Glomerular endothelial cell (primary cell): ENCODE measurements at places on chromosomes 5 and 9. TPM values are rescaled to one million over a fixed set of nuclear protein-coding genes. Genes with fewer than 3 reads are reported as not detected.

Gene PCDHGB1
- total RNA-seq = 0.82 and 2.3 TPM in 2 replicates

- DNase-seq = no peak
Measured at GRCh38 chr9:131799177-131799823, 59.4 kb upstream of the RAPGEF1 start.

Gene TUT7
- 23.8 and 31.1 TPM in 2 replicates for total RNA-seq

- DNase-seq = no peak
Measured at GRCh38 chr5:15555176-15555575, 55.2 kb downstream of the FBXL7 start.

Gene THOC3
- total RNA-seq = 56.9 and 60.3 TPM in 2 replicates

DNA sequence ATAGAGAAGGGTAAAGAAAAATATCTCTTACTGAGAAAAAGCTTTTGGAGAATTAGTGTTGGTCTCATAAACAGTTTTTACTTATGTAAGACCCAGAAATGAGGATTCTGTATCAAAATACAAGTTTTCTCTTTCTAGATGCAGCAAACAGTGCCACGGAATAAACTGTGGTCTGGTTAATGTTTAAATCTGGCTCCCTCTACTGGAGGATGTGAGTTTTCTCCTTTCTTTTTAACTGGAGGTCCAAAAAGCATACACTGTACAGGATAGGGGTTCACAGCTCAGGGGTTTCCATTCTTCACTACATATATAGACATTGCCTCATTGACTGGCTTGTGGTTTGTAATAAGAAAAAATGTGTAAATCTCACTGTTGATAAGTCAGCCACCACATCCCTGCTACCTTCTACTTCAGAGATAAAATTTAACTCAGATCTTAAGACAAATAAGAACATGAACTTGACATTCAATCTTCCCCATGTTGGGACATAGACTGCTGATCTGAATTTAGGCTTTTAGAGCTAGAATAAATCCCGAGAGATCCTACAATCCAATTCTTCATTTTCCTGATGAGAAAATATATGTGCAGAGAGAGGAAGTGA lies 98.9 kb downstream of the CFAP95 start:
- peak; percentile 61 for DNase-seq

DNA sequence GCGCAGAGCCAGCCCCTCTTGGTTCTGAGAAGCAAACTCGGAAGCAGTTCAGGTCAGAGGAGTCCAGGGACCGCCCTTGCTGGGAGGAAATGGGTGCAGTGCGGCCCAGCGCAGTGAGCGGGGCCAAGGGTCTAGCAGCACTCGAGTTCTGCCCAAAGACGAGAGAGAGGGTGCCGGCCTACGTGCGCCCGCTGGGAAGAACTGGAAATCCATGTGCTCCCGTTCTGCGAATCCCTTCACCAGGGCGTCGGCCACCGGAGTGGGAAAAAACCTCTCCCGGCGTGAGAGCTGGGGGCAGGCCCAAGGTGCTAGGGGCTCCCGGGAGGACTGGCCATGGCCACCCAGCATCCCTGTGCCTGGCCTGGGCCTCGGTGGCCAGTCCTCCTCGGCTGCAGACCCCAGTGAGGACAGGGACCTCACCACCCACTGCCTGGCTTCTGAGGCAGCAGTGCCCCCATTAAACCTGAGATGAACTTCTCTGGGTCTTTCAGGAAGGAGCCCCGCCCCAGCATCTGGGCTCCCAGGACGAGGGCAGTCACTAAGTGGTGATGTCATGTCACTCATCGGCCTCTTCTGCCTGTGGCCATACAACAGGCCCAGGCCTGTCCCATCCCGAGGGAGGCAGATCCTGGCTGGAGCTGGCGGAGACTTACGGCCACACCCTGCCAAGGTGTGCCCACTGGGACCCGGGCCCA lies 10.6 kb downstream of the TMEM250 start:
- no peak for DNase-seq

- no peak for DNase-seq
Measured at GRCh38 chr9:9174358-9174757, 1374.8 kb upstream of the DMAC1 start.

Gene GPX8
- 70.8 and 89.8 TPM in 2 replicates for total RNA-seq

GRCh38 chr9:136084063-136084944 lies 10.8 kb downstream of the NACC2 start:
- no peak for DNase-seq

Gene SHOC1
- 0.06 TPM in 1 of 2 replicates, not detected in the other for total RNA-seq

- DNase-seq = no peak
Measured at GRCh38 chr5:74386571-74387334, 253.8 kb downstream of the ENC1 start.

DNA sequence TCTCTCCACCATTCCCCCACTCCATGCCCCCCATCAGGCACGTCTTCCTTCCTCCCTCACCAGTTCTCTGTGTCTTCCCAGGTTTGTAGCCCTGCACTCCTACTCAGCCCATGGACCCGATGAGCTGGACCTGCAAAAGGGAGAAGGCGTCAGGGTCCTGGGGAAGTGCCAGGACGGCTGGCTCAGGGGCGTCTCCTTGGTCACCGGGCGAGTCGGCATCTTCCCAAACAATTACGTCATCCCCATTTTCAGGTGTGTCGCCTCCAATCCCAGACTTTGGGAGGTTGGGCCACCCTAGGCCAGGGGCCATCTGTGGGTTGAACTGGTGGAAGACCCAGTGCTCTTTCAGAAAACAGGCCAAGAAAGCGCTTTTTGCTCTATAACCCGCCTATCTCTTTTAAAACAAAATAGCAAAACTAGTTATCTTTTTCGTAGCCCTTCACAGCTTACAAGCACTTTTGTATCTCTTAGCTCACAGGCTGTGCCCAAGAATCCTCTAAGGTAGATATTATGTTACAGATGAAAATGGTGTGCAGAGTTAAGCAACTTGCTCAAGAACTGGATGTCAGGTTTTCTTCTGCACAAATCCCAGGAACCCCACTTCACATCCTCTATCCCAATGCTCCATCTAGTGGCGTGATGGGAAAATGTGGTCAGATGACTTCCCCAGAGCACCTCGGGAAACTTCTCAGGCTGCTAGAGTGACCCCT lies 56.2 kb downstream of the PLAC8L1 start:
- peak; percentile 55 for DNase-seq

DNA sequence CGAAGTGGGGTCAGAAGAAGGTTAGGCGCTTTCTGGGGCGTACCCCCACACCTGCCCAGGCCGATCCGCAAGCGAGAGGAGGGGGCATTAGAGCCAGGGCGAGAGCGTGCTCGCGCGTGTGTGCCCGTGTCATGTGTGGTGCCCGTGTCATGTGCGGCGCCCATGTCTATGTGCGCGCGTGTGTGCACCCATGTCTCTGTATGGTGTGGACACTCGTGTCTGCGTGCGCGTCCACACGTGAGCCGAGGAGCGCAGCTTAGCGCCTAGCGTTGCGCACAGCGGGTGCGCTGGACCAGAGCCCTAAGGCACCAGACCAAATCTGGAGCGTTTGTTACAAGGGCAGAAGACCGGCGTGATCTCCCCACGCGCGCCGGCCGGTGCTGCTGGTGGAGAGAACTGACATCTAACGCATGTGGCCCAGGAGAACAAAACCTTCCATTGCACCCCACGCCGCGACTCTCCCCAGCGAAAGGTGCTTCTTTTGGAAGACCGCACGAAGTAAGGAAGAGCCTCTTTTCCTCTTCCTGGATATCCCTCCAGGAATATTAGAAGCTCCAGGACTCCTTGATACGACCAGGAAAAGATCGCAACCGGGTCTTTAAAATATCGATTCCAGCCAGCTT lies 644 bp downstream of the NIM1K start:
- DNase-seq = no peak

GRCh38 chr5:175305251-175305650 lies 138.7 kb downstream of the DRD1 start:
- DNase-seq = no peak

GRCh38 chr5:91670122-91670521 lies 287.0 kb upstream of the ARRDC3 start:
- no peak for DNase-seq

Gene FGF1
- total RNA-seq = 0.82 and 1.5 TPM in 2 replicates

Gene CAMK4
- total RNA-seq = 1.0 and 5.8 TPM in 2 replicates

Gene SPAG8
- 0.53 TPM in 1 of 2 replicates, not detected in the other for total RNA-seq

GRCh38 chr5:123283499-123283898 lies 139.7 kb downstream of the CEP120 start:
- no peak for DNase-seq

DNA sequence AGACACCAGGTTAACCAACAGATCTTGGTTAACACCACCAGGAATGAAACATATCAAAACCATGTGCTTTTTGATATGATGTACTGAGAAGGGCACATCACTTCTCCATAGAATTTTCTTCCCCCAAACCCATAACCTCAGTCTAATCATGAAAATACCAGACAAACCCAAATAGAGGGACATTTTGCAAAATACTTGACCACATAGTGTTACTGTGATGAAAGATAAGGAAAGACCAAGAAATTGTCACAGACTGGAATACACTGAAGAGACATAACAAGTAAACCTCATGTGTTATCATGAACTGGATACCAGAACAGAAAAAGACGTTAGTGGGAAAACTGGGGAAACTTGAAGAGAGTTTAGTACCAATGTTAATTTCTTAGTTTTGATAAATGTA lies 74.9 kb upstream of the VCAN start:
- DNase-seq = no peak

DNA sequence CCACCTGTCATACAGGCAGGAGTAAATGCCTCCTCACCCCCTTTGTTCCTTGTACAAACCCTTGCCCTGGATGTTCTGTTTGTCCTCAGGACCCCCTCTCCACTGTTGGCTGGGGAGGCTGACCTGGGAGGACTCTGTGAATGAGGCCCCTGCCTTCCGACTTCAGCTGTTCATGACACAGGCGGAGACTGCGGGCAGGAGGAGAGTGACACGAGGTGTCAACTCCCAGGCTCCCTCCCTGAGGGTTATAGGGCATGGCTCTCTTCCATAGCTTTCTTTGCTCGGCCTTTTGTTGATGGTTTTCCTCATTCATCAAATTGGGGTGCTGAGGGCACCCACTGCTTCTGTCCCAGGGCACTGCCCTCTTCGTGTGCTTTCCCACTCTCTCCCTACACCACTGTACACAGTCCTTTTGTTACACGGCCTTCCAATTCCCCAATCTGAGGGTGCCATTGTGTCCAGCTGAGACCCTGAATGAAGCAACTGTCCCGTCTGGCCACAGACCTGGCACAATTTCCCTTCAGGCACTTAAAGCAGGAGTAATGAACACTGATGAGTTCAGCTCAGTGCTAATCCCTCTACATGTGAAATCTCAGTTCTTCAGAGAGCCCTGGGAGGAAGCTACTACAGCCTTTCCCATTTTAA lies 33.8 kb downstream of the KCNIP1 start:
- DNase-seq = no peak

DNA sequence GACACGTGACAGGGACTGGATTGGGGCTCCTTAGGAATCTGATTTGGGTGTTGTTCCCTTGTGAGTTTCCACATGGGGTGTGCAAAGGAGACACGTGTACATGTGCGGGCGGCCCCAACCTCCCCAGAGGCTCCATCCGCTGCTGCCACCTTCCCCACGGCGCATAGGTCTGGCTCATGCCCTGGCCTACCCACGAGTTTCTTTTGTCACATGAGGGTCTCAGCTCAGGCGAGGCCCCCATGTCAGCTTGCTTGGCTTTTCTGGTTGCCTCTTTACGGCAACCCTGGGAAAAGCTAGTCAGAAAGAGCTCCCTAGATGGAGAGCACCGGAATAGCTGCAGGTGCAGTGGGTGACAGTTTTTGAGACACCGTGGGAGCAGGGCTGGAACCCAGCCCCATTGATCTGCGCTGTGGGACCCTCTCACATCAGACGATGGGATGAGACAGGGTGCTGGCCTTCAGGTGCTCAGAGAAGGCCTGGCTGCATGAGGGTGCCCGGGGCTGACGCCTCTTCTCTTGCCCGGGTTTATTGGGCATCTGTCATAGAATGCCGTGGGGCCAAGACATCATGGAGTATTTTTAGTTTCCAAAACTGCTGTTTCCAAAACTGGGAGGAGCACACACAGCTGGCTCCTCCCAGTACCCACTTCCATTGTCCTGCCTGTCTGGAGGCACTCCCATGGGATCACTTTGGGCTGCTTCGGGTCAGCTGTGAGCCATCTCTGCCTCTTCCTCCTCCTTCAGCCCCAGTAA lies 107.8 kb downstream of the WNK2 start:
- DNase-seq = no peak

- DNase-seq = no peak
Measured at GRCh38 chr9:135103001-135103446, 15.6 kb downstream of the OLFM1 start.

- no peak for DNase-seq
Measured at GRCh38 chr9:121156263-121156731, 45.4 kb downstream of the RAB14 start.

DNA sequence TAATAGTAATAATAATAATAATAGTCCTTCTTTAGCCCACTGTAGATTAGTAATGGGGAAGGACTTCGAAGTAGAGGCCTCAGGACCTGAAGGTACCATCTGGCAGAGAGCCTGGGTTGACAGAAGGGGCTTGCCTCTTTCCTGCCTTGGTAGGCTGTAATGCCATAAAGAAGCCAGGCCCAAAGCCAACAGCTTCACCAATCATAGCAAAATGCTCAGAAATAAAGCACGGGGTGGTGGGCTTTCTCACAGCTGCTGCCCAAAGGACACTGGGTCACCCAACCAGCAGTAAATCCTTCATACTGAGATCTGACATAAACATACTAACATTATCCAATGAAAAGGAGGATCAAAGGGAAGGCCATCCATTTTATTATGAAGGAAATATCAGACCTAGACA lies 70.7 kb downstream of the SUSD1 start:
- no peak for DNase-seq

- DNase-seq = no peak
Measured at GRCh38 chr9:134656334-134657006, 14.9 kb downstream of the COL5A1 start.

Gene C9orf152
- total RNA-seq = not detected in 2 replicates

DNA sequence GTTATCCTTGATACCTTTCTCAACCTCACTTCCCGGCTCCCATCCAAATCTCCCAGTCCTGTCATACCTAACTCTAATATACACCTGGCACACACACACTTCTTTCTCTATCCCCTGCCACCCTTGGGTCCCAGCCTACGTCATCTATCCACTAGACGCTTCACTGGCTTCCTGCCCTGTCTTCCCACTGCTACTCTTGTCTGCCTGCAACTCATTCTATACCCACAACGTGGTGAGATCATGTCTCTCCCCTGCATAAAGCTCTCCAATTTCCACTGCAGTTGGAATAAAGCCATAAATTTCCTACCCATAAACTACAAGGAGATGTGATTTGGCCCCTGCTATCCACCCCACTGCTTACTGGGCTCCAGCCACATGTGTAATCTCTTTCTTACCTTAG lies 93.5 kb downstream of the JMY start:
- no peak for DNase-seq
